ENCODE measurements at places on chromosomes 2 and 18.

DNA sequence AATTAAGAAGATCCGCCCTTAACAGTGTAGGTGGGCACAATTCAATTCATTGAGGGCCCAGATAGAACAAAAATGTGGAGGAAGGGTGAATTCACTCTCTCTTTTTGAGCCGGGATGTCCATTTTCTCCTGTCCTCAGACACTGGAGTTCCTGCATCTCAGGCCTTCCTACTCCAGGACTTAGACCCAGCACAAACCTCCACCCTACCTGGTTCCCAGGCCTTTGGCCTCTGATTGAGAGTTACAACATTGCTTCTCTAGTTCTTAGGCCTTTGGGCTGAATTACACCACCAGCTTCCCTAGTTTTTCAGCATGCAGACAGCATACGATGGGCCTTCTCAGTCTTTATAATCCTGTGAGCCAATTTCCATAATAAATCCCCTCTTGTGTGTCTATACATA lies 87.8 kb upstream of the TMEM17 start:
- no peak for DNase-seq

DNA sequence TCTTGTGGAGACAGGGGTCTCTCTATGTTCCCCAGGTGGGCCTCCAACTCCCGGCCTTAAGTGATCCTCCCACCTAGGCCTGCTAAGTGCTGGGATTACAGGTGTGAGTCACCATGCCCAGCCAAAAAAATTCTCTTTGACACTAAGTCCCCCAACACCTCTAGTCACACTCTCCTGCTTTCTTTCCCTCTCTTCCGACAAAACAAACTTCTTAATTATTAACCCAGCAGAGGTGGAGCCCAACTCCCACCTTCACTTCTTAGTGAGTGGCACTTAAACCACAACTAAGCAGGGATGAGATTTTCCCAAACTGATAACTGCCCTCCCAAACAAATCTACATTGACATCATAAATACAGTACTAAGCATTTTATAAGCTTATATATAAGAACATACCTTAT lies 60.5 kb upstream of the PMAIP1 start:
- no peak for DNase-seq

GRCh38 chr2:108893277-108893676 lies 95.7 kb downstream of the EDAR start:
- DNase-seq, result no peak

GRCh38 chr2:84495539-84496146 lies 20.7 kb upstream of the DNAH6 start:
- DNase-seq, result no peak

- DNase-seq, result no peak
Observed at GRCh38 chr2:121965661-121966060, 210.2 kb downstream of the TSN start.
